Central memory CD8-positive, alpha-beta T cell (primary cell): ENCODE measurements at places on chromosomes 12 and 14.
A peak's percentile ranks its signal among the peaks of the same experiment; 100 is the strongest.

- DNase-seq = no peak
These were observed 29.5 kb downstream of the NINJ2 start for GRCh38 chr12:633731-634130.

DNA sequence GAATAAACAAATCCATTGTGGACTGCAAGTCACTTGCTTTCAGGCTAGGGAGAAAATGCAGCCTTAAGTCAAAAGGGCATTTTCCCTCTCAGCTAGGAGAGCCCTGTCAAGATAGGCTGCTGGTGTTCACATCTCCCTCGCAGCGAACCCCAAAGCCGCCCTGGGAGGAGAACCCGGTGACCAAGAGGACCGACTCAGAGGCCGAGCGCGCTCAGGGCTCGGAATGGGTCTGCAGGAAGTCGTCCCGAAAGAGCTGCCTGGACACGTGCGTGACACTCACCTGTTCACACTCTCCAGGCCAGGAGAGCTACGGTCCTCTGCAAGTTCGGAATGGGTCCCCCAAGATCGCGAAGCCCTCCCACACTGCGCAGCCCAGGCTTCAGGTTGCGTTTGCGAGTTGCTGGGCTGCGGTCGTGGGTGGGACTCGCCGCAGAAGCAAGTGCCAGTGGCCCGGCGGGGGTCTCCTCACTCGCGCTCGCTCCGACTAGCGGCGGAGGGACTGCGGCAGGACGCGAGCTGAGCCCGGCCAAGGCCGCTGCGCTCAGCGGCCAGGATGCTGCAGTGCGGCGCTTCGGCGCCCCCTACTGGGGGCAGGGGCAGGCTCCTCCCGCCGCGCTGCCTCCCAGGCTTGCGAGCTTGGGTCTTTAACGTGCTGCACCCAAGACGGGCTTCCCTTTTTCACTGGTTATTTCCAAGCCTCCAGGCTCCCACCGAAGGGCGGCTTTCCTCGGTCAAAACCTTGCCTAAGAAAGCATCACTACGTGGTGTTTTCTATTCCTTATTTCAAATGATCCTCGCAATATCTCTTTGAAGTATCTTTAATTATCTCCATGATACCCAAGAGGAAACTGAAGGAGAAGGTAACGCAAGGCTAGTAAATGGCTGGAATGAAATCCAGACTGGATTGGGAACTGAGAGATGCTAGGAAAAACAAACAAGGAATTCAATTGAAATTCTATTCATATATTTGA, at the start of gene RERG:
RERG (minus strand) TSS at position 503 of the 971 bp plus-strand sequence. CDS start 3,928 bp downstream, outside the sequence.
- DNase-seq = peak; percentile 55

DNA sequence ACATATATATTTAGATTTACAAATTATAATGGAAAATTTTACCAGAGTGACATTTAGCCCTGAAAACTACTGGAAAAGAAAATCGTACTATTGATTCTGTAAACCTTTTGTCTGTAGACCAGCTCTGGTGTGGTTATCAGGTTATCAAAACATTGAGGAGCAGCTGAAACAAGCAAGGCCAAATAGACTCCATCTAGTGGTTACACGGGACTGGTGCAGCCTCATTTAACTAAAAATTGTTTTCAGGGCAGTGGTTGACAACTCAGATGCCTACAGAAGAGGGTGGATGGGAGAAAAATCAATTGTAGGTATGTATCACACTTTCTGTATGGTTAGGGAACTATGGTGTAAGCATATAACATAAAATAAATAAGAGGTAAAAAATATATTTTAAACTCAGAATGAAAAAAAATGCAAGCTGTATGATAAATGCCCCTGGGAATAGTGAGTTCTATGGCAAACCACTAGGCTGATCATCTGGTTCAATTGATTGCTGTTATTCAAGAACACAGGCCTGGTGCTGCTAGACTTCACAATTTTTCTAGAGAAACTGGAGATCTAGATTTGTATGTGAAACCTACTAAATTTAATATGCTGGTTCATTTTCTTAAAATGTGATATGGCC, 51.2 kb downstream of the ACSS3 start:
- no peak for DNase-seq

DNA sequence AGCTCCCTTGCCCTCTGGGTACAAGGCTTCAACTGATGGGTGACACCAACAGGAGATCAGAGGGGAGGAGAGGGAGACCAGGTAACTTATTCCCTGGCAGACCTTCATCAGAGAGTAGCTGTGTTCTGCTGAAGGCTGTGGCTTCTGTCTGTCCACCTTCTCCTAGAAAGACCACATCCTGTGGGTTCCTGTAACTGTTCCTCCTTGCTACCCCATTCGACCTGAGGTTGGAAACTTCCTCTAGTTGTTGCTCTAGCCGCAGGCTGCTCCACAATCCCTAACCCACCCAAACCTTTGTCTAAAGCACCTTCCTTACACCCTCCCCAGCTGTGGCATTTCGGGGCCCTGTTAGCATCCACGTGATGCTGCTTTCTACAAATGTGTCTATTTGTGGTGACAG, 454.2 kb downstream of the DPF3 start:
- no peak for DNase-seq

- DNase-seq = no peak
These were observed 38.2 kb upstream of the TSPAN9 start for GRCh38 chr12:3038926-3039510.

- DNase-seq = no peak
These were observed 73.8 kb downstream of the RASSF8 start for GRCh38 chr12:26032290-26032689.

DNA sequence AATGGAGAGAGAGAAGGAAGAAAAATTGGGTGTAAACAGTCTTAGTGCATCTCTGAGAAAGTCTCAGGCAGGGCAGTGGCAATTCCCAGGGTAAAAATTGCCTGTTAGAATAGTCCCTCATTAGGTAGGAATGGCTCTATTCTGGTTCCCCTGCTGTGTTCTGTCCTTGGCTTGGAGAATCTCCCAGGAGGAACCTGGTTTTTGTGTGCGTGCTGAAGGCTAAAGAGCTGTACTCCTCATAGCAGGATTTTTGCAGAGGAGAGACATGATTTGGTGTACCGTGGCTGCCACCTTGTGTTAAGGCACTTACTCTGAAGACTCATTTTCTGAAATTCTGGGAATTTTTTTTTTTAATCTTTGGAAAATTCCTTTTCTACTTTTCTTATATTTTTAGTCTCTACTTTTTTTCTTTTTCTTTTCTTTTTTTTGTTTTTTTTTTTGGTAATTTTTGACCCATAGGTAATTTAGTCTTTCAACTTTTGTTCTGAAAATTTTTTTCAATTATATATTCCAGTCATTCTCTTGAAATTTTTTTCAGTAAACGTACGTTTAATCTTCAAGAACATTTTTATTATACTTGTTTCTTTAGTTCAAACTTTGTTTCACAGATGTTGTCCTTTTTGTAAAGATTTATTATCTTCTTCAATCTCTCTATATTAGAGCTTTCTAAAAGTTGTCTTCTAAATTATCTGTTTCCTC, 63.8 kb downstream of the FBXO33 start:
- DNase-seq = no peak

GRCh38 chr12:123149088-123149487, 1.8 kb downstream of the PITPNM2 start:
- no peak for DNase-seq

- DNase-seq = no peak
These were observed 496.9 kb upstream of the TMEM132C start for GRCh38 chr12:127770118-127770517.

DNA sequence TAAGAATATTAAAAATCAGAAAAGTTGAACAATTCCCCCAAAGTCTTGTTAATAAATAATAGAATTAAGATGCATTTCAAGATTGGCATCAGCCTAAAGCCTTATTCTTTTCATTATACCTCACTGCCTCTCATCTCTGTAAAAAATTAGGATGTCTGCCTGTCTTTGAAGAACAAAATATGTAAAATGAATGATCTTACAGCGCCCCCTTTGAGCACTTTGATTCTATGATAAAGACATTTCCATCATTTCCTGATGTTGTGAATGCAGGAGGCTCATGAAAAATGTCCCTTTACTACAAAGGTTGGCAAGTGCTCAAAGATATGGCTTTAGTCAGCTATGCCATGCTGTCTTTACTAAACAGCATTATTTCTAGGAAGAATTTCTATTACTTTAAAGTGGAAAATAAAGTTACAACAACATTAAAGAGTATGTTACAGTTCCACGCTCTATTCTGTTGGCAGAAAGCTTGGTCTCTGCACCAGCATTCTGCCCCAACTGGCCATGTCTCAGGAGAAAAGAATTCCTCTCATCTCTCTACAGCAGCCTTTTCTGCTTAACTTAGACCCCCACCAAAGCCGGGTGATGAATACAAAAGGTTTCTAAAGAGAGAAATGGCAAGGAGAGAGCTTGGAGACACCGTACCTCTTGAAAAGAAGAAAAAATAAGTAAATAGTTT, 95.1 kb downstream of the LLPH start:
- DNase-seq = no peak

DNA sequence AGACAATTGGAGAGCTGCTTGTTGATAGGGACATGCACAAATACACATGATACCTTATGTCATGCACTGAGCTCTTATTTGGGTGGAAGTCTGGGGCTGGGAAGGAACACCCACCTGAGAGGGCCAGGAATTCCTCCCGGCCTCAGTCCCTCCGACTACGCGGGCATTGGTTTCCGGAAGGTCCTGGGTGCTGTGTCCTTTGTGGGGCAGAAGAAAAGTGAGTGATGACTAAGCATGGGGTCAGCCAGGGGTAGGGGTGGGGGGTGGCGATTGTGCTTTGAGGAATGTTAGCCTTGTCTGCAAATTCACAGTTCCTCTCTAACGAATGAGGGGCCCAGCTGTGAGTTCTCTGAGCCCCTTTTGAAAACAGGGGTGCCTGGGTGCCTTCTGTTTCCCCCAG, 798 bp downstream of the CELA1 start:
- no peak for DNase-seq

- DNase-seq = no peak
These were observed 2.3 kb downstream of the ARF3 start for GRCh38 chr12:48954841-48955501.

- no peak for DNase-seq
These were observed 2.0 kb upstream of the SLC2A3 start for GRCh38 chr12:7937833-7938506.

DNA sequence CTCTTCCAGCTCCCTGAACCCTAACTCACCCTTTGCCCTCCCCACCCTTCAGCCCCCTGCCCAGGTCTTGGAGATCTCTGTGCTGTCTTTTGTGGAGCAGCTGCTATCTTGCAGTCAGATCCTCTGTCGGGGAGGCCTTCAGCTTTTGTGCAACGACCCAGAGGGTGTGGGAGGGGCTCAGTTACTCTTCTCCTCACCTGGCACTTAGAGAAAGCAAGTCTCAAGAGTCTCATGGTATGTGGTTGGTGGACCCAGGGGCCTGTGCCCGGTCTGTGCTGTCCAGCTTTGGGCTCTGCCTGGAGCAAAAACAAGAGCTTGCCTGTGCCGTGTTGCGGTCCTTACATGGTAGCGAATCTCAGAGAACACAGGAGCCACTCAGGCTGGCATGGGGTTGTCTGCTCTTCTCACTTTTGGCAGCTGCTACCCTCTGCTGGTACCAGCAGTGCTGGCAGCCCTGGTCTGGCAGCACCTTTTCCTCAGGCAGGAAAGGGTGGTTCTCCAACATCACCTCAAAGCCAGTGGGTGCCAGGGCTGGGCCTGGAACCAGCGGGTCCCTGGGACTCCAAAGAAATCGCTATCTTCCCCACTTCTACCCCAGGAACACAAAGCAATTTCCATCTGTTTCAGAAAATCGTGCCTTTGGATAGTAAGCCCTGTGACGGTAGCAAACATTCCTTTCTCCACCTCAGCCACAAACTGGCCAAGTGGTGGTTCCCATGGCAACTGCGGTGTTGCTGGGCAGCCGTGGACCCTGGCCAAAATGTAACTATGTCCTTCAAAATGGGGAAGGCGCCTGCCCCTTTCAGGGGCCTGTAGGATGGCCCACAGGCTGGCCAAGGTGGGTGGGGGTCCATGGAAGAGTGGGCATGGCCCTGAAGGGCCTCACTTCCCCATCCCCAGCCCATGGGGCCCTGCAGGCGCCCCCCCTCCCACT, 90.0 kb downstream of the RIN3 start:
- DNase-seq = peak; percentile 29

GRCh38 chr14:85334316-85334715, 195.6 kb upstream of the FLRT2 start:
- DNase-seq = no peak

GRCh38 chr12:29945904-29946303, 162.2 kb upstream of the TMTC1 start:
- DNase-seq = no peak

DNA sequence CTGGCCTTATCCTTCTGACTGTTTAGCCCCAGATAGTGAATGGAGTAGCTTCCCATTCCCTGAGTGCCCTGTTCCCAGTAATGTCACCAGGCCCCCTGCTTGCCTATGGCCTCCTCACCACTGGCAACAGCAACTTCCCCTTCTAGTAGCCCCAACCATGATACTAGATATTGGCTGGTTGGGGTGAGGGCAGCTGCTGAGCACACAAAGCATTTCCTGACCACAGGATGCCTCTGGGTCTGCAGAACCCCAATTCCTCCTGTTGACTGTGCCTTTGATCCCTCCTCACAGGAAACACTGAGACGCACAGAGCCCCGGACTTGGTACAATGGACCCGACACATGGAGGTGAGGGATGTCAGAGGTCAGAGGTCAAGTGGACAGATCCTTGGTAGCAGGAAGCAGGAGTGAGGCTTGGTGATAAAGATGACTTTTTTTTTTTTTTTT, 597 bp downstream of the SOAT2 start:
- no peak for DNase-seq

GRCh38 chr12:84969226-84969625, 56.6 kb upstream of the SLC6A15 start:
- no peak for DNase-seq

- peak; percentile 28 for DNase-seq
These were observed 135.7 kb downstream of the PPM1H start for GRCh38 chr12:62799126-62799736.

GRCh38 chr14:90491911-90492531, 95.2 kb downstream of the CALM1 start:
- no peak for DNase-seq

GRCh38 chr14:106605548-106606448, 1079.4 kb downstream of the TMEM121 start:
- DNase-seq = peak; percentile 69

- DNase-seq = no peak
These were observed 390.8 kb downstream of the MED13L start for GRCh38 chr12:115886666-115887065.

DNA sequence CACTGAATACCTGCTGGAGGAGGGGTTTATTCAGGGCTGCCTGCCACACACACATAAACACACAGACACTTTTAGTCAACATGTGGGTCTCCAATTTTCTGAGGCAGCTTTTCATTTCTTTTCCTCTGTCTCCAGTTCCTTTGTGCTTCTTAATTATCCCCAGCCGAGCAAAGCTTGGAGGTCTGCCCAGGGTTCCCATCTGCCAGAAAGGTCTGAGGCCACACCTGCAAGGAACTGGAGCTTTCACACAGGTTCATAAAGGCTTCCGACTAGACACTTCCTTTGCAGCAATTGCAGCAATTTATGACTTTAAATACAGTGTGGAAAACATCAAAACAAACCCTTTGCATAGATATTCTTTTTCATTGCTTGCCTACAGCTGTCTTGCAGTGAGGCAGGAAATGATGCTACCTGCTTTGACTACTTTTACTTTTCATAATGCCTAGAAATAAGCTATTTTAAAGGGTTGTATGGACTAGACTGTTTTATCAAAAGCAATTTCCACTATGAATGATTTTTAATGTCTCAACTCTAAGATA, 1318.9 kb downstream of the AACS start:
- DNase-seq = no peak

GRCh38 chr12:1922985-1923384, 4.5 kb upstream of the CACNA2D4 start:
- DNase-seq = no peak

- DNase-seq = peak; percentile 17
These were observed 34.3 kb upstream of the SLC38A1 start for GRCh38 chr12:46303039-46303666.
